ENCODE measurements at places on chromosomes 1 and 21. TPM values are rescaled to one million over a fixed set of nuclear protein-coding genes. Genes with fewer than 3 reads are reported as not detected.
A peak's percentile ranks its signal among the peaks of the same experiment; 100 is the strongest.

DNA sequence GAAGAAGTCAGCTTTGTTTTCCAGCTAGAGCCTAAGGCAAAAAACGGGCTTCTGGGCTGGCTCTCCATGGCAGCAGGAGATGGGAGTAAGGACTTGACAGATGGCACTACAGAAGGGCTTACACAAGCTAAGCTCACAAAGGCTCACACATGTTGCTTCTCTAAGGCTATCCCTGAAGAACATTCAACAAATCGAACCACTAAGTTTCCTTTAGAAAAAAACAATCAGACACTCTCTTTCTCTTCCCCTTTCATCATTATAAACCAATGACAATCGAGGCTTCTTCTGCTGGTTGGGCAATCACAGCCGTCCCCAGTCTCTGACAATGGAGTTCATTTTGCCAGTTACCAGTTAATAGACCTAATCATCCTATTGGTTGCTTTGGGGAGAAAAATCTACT is 40.5 kb downstream of the TRIT1 start:
- no peak overlapping the region for H3K4me3 ChIP-seq
- peaks cover 23% of the 10 kb centered on the region for H3K4me1 ChIP-seq
- H3K36me3 ChIP-seq = peaks cover 38% of the 10 kb centered on the region
- no peak overlapping the region for H3K27ac ChIP-seq

DNA sequence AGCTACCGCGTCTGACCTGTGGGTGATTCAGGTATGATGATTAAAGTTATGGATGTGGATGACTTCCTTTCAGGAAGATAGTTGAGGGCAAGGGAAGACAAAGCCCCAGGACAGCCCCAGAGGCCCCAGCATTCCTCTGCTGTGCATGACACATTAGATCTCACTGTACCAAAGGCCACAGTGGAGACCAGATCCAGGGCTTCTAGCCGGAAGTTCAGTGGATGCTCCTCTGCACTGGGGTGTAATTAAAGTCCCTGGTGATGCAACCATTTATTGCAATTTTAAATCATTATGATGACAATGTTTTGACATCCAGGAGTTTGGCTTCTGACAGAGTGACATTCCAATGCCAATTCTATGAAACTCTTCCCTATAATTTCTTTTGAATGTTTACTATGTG is 5.0 kb downstream of the C4BPA start:
- H3K4me1 ChIP-seq = no peaks in the 10 kb centered on the region
- H3K36me3 ChIP-seq = no peaks in the 10 kb centered on the region
- no peak overlapping the region for H3K27ac ChIP-seq
- no peaks in the 10 kb centered on the region for H3K27me3 ChIP-seq
- DNase-seq = no peak

- no peak for DNase-seq
- no peaks in the 10 kb centered on the region for H3K27me3 ChIP-seq
- H3K4me1 ChIP-seq = peaks cover 20% of the 10 kb centered on the region
- H3K4me3 ChIP-seq = no peak overlapping the region
- no peak overlapping the region for H3K27ac ChIP-seq
These were observed 25.6 kb downstream of the EYA3 start for GRCh38 chr1:28062806-28063205.

DNA sequence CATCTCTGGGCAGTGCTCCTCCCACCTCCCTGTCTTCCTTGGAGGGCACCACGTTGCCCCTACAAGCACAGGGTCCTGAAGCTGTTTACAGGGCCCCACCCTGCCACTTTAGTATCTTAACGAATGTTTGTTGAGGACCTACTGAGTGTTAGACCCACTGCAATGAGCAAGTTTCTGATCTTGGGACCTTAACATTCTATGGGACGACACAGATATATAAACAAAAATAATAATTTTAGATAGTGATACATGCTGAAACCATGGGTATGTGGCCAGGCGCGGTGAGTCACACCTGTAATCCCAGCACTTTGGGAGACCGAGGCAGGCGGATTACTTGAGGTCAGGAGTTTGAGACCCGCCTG is 10.1 kb downstream of the ENTREP3 start:
- no peak for DNase-seq
- H3K4me1 ChIP-seq = peaks cover 28% of the 10 kb centered on the region
- peak overlapping the region; percentile 81 for H3K27ac ChIP-seq
- H3K36me3 ChIP-seq = peaks cover 4% of the 10 kb centered on the region
- no peaks in the 10 kb centered on the region for H3K27me3 ChIP-seq

GRCh38 chr1:200518524-200518923 is 102.0 kb downstream of the KIF14 start:
- no peaks in the 10 kb centered on the region for H3K4me1 ChIP-seq
- no peak for DNase-seq
- no peaks in the 10 kb centered on the region for H3K36me3 ChIP-seq
- no peaks in the 10 kb centered on the region for H3K27me3 ChIP-seq

DNA sequence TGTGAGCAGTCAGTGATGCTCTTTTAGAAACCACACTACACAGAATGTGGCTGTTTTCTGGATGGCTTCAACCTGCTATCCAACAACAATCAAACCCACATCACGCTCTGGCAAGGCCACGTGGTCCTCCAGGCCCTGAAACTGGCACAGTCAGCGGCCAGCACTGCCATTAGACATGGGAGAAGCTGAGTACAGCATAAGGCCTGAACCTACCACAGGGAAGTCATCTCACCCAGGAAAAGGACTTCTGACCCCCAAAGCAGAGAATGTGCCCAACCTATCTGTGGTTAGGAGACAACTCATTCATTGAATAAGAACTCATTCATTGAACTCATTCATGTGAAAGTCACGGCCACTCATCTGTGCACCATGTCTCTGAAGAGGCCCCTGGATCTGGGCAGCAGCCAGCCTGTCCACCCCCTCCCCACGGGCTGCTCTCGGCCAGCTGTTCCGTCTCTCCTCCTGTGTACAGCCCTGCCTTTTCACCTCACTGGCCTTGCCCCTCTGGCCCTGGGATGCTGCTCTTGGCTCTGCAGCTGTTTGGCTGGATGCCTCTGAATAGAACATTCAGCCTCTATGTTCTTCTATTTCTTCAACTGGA is 41.1 kb downstream of the C1orf198 start:
- H3K27me3 ChIP-seq = no peaks in the 10 kb centered on the region
- no peak overlapping the region for H3K4me3 ChIP-seq
- H3K36me3 ChIP-seq = no peaks in the 10 kb centered on the region

DNA sequence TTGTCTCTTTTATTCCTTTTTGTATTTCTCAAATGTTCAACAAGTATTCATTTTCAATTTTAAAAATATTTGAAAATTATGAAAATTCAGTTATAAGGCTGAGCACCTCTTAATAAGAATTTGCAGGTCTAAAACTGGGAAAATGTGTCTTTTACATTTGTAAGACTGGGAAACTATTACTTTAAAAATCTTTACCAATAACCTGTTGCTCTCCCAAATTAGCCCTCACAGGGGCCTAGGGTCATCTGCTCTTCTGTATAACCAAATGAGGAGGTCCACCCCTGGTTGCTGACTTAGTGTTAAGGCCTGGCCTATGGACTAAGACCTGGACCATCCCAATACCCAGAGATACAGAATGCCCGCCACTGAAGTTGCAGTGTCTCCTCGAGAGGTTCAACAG is 280.5 kb downstream of the PLPP3 start:
- no peaks in the 10 kb centered on the region for H3K27me3 ChIP-seq
- H3K36me3 ChIP-seq = no peaks in the 10 kb centered on the region
- no peak for DNase-seq
- no peaks in the 10 kb centered on the region for H3K4me1 ChIP-seq
- no peak overlapping the region for H3K27ac ChIP-seq

- H3K36me3 ChIP-seq = no peaks in the 10 kb centered on the region
- H3K4me1 ChIP-seq = peaks cover 12% of the 10 kb centered on the region
- H3K27ac ChIP-seq = no peak overlapping the region
These were observed 39.7 kb downstream of the ADARB1 start for GRCh38 chr21:45114072-45114471.

- no peak overlapping the region for H3K4me3 ChIP-seq
- no peaks in the 10 kb centered on the region for H3K4me1 ChIP-seq
- no peak for DNase-seq
- H3K27ac ChIP-seq = no peak overlapping the region
- no peaks in the 10 kb centered on the region for H3K36me3 ChIP-seq
These were observed 258.7 kb downstream of the DISC1 start for GRCh38 chr1:231885209-231885854.

DNA sequence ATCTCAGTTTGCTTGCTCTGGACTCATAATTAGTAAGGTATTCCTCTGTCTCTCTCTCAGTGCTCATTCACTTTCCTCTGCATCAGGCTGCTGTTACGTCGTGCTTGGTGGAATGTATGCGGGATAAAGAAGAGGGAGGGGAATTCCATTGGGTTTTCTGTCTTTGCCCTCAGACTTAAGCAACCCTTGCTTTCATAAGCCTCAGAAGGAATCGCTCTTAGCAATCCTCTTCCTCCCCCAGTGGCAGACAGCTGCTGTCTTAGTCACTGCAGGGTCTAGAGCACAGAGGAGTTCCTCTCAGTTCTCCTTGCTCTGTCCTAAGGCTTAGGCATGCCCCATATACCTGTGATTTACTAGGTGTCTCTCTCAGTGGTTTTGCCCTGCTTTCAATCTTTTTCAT is 19.1 kb upstream of the NTMT2 start:
- no peak overlapping the region for H3K4me3 ChIP-seq
- no peaks in the 10 kb centered on the region for H3K27me3 ChIP-seq
- H3K27ac ChIP-seq = no peak overlapping the region
- no peak for DNase-seq

- H3K4me3 ChIP-seq = no peak overlapping the region
- peaks cover 4% of the 10 kb centered on the region for H3K4me1 ChIP-seq
- no peak overlapping the region for H3K27ac ChIP-seq
- no peaks in the 10 kb centered on the region for H3K36me3 ChIP-seq
These were observed 16.8 kb upstream of the POGZ start for GRCh38 chr1:151476083-151476482.

GRCh38 chr1:162822391-162823200 is 32.1 kb downstream of the HSD17B7 start:
- H3K4me1 ChIP-seq = peaks cover 9% of the 10 kb centered on the region
- H3K27me3 ChIP-seq = no peaks in the 10 kb centered on the region
- no peak overlapping the region for H3K27ac ChIP-seq
- peak overlapping the region; percentile 8 for H3K4me3 ChIP-seq
- peak; percentile 38 for DNase-seq

DNA sequence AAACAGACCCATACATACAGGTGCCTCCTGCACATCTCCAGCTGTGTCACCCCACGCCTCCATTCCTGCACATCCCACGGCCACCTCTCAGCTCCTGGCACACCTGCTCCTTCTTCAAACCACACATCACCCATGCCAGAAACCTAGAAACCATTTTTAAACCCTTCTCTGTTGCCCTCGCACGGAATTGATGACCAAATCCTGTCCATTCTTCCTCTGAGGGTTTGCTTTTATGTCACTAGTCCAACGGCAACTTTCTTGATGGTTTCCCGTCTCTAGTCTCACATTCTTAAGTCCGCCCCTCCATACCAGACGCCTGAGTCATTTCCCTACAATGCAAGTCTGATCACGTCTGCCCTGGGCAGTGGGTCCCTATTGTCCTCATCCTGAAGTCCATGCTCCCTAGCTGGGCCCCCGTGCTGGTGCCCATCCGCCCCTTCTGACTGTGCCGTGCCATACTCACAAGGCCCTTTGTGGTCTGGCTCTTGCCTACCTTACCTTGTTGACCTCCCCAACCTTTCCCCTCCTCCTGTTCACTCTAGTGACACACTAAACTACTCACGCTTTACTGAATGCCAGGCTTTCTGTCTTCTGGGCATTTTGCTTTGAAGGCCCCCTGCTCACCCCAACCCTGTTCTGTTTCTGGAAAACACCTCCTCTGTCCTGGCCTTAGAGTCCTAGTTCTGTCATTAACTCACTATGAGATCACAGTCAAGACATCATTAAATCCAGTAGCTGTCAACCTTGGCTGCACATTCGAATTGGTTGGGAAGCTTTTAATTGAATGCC is 17.6 kb downstream of the SLC2A1 start:
- DNase-seq = no peak
- peaks cover 93% of the 10 kb centered on the region for H3K4me1 ChIP-seq
- H3K36me3 ChIP-seq = no peaks in the 10 kb centered on the region

DNA sequence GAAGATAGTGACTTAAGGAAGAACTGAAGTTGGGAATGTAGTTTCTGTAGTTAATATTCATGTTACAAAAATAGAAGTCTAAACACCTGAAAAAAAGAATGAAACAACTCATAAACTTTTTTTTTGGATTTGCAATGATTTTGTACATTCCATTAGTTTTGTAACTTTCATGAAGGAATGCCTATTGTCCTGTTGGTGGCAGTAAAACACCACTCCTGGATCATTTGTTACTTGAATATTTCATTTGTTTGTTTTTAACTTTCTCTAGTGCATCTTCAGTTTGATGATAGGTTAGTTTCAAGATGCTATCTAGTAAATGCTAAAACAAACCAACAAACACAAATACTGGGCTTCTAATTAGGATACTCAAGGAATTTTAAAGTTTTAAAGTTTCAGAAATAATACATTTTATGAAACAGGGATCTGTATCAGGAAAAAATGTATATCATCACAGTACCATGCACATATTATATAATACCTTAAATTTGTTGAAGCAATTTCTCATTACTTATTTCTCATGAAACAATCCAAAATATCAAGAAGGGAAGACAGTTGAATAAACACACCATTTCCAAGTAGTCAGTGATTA is 229.7 kb upstream of the CACYBP start:
- no peak overlapping the region for H3K4me3 ChIP-seq
- DNase-seq = no peak
- no peak overlapping the region for H3K27ac ChIP-seq
- H3K27me3 ChIP-seq = no peaks in the 10 kb centered on the region

The KCNQ4 gene
- 0.11 TPM for total RNA-seq

The COL18A1 gene
- 264 TPM for total RNA-seq

The CCDC24 gene
- total RNA-seq = 25.4 TPM

The SRGAP2 gene
- total RNA-seq = 16.8 TPM

The DIRAS3 gene
- total RNA-seq = 2.2 TPM

Measured in thyroid gland (tissue), 4 donors.